ENCODE measurements at places on chromosomes 16 and 17.

DNA sequence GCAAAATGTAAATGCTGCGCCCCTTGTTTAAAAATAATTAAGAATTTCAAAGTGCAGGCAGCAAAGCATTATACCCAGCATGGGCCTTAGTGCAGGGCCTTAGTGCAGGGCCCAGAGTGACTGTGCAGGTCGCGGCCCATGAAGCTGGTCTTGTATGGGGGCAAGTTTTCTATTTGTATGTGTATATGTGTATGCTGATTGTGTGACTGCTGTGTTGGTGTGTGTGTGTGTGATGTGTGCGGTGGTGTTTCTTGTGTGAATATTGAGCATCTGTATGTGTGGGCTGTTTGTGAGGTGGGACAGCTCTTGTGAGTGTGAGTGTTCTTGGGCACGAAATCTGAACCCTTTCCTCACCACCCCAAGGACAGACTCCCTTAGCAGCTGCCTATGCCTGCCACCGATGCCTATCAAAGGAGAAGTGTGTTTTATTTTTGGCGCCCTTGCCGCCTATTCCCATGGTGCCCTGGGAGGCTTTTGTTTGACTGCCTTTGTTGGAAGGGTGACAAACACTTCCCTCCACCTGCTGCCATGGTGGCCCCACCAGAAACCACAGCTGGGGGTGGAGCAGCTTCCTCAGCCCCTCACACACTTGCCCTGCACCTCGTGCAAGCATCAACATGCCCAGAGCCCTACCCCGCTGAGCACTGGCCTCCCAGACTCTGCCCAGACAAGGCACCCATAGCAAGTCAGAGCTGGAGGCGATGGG is 18.0 kb downstream of the CCR7 start:
- peak; percentile 74 for DNase-seq

DNA sequence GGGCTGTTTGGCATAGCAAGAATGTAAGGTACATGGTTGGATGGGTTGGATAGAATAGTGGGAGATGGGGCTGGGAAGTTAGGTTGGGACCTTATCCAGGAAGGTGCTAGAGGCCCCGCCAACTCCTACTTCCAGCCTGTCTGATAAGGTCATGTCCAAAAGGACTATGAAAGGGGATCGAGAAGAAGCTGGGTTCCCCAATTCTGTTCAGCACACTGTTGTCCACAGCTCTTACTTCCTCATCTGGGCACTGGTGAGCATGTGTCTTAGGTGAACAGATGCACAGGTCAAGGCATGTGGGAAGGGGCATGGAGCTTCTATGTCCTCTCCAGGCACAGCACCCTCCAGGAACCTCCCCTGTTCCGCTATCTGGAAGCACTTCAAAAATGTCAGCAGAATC is 5.6 kb upstream of the ULK2 start:
- DNase-seq: no peak

- no peak for DNase-seq
Observed at GRCh38 chr17:2172077-2172851, 117.4 kb downstream of the HIC1 start.

DNA sequence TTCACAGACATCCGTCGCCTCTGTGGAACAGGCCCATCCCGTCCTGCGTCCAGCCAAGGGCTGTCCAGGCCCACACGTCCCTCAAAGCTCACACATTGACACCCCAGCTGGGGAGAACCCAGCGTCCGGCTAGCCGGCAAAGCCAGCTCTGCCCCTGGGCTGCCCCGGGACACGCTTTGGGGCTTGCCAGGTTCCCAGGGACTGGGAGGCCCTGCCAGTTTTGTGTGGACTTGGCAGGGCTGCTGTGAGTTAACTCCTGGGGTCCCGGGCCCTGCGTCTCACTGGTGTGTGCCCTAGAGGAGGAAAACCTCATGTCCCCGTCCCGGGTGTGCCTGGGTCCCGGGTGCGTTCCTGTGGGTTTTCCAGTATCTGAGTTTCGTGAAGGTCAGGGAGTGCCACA is 6.3 kb downstream of the SOX8 start:
- no peak for DNase-seq

GRCh38 chr16:67417333-67418061 is 1.2 kb upstream of the ZDHHC1 start:
- no peak for DNase-seq

DNA sequence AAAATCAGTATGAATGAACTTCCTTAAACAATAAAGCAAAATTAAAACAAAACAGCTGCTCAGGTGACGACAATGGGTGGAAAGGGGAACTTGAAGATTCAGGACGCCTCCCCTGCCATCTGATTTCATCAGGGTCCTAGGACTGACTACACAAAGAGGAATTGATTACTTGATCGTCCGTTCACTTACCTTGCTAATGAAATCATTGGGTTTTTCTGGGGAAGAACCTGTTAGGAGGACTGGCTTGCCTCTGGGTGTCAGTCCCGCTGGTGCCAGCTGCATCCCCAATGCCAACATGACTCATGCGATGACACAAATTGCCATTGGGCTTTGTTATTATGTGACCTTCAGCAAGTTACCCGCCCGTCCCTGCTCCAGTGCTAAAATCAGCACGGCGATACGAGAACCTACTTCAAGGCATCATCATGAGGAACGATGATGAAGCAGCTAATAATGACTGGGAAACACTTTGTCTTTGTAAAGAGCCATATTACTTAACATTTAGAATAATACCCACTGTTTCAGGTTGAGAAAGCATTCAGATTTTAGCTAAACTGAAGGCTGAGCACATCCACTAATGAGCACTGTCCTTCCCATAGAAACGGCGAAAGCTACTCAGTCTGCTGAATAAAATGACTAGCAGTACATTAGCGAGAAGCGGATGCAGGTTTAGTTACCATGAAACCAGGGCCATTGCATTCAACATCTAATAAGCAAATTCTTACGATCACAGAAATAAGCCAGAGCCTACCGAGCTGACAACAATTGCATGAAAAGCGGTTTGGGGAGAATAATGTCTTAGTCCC is 139.4 kb downstream of the ZFHX3 start:
- DNase-seq: no peak

All from activated T-cell treated with anti-CD3 and anti-CD28 coated beads, Interleukin-2, amount 50 U/mL, for 1 hour (primary cell).